ENCODE measurements at places on chromosomes 11 and 22.

GRCh38 chr22:50105208-50106100 is 15.6 kb downstream of the MOV10L1 start:
- no peak for DNase-seq

GRCh38 chr11:45394294-45395085 is 108.3 kb upstream of the SYT13 start:
- DNase-seq = no peak

- no peak for DNase-seq
Observed at GRCh38 chr22:46281866-46282678, 14.3 kb downstream of the TTC38 start.

DNA sequence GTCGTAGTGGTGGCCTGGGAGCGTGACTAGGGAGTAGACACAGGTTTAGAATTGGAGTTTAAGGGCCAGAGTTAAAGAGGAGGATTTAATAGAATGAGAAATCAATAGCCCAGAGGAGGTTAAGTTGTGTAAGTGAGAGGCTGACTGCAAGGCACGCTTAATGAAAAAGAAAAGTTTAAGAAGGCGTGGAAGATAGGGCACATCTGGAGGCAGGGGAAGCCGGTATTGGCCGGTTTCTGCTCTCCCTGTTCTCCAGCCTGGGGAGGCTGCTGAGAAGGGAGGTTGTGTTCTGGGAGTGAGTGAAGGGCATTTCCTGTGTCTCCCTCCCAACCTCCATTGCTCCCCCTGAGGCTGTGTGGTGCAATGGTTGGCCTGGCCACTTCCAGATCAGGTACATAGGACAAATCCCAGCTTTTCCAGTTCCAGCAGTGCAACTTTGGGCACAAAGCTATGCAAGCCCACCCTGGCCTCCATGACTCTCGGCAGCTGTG is 6.3 kb downstream of the GRIK4 start:
- no peak for DNase-seq

GRCh38 chr11:32905028-32905667 is 12.5 kb downstream of the QSER1 start:
- DNase-seq = no peak

DNA sequence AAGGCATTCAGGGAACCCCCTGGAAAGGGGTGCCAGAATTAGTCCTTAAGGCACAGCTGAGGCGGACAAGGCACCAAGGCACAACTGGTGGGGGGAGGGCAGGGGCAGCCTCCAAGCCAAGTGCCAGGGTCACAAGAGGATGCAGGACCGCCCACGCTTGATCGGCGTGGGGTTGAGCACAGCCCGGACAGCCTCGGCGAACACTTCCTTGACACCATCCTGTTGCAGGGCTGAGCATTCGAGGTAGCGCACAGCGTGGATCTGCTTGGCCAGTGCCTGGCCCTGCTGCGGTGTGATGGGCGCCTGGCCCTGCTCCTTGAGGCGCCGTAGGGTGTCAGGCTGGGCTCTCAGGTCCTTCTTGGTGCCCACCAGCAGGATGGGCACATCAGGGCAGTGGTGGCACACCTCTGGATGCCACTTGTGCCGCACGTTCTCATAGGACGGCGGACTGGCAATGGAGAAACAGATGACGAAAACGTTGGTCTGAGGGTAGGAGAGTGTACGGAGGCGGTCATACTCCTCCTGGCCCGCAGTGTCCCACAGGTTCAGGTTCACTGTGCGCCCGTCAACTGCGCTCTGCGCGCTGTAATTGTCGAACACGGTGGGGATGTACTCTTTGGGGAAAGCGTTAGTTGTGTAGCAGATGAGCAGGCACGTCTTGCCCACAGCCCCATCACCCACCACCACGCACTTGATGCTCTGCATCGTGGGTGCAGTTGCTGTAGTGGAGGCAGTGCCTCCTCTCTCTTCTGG is 13.1 kb downstream of the RHOG start:
- DNase-seq = no peak

GRCh38 chr11:45673441-45673840 is 8.0 kb upstream of the CHST1 start:
- DNase-seq = no peak

DNA sequence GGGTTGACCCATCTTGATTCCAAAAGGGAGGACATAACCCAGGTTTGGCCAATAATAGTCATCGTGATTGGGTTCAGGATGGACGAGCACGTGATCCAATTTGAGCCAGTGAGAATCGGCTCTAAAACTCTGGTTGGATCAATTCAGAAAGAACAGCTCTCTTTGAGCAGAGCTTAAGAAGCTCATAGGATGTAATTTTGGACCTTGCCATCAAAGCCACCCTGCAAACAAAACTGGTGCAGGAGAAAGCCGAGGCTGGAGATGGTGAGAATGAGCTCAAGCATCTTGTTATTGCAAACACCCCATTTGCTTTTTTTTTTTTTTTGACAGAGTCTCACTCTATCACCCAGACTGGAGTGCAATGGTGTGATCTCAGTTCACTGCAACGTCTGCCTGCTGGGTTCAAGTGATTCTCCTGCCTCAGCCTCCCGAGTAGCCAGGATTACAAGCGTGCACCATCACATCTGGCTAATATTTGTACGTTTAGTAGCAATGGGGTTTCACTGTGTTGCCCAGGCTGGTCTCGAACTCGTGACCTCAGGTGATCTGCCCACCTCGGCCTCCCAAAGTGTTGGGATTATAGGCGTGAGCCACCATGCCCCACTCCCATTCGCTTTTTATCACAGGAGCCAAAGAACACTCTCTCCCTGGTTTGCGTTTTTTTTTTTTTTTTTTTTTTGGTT is 13.8 kb upstream of the MIAT start:
- no peak for DNase-seq

GRCh38 chr11:133064152-133064877 is 468.0 kb downstream of the OPCML start:
- peak; percentile 92 for DNase-seq

DNA sequence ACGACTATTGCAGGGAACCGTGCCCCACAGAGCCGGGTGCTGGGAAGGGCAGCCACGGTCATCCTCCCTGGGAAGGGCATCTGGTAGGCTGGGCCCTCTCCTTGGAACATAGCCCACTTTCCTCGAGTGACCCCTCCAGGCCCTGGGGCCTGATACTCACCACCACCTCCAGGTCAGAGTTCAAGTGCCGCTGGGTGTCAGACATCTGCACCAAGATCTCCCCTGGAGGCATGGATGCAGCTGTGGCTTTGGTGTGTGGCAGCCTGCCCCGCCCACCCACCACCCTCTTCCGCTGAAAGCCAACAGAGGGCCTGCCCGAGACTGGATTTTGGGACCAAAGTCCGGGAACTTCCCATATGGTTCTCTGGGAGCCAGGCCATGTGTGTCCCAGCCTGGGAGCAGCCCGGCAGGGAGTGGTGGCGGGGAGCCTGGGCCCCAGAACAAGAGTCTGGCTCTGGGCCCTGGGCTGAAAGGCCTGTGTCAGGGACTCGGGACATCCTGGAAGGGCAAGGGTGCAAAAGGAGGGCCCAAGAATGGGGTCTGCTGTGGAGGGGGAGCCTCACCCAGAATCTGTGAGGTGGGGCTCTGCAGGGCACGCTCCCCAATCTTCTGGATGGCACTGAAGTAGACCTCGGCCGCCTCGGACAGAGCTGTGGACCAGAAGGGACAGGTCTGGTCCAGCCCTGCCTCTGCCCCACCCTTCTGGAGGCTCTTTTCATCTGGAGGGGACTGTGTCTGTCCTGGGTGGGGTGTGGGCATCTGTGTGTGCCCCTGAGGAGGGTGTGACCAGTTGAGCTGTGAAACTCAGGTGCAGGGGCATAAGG is 2.6 kb downstream of the BAIAP2L2 start:
- DNase-seq = no peak

- no peak for DNase-seq
Observed at GRCh38 chr11:86483940-86484794, 109.5 kb downstream of the CCDC81 start.

- DNase-seq = peak; percentile 66
Observed at GRCh38 chr11:16881074-16881709, 133.0 kb downstream of the PLEKHA7 start.

DNA sequence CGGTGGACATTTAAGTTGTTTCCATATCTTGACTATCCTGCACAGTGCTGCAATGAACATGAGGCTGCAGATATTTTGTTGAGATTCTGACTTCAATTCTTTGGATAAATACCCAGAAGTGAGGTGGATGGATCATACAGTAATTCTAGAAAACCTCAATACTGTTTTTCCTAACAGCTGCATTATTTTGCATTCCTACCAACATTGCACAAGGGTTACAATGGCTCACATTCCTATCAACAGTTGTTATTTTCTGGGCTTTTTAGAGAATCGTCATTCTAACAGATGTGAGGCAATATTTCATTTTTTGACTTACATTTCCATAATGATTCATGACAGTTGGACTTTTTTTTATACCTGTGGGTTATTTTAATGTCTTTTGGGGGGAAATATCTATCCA is 716.9 kb upstream of the ANO3 start:
- DNase-seq = no peak

- DNase-seq = peak; percentile 61
Observed at GRCh38 chr11:12092714-12093113, 17.7 kb upstream of the MICAL2 start.

DNA sequence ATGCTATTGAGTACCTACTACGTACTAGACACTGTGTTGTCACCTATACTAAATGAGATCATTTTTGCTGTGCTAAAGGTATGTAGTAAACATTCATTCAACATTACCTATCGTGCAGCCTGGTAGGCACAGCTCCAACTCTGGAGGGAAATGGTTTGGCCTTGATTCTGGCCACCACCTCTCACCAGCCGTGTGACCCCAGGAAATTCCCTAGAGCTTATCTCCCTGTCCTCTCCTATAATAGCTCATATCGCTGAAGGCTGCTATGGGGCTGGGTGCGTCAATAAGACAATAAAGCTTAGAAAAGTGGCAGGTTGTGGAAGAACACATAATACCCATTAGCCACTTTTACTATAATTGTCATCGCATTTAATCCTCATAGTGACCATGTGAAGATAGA is 107.5 kb downstream of the MYO18B start:
- DNase-seq = no peak

- no peak for DNase-seq
Observed at GRCh38 chr11:8426076-8426475, 162.4 kb upstream of the LMO1 start.

GRCh38 chr11:121421149-121421901 is 30.8 kb upstream of the SORL1 start:
- DNase-seq = no peak

- no peak for DNase-seq
Observed at GRCh38 chr11:93573184-93573583, 30.0 kb upstream of the SMCO4 start.

GRCh38 chr22:29199702-29200400 is 5.8 kb upstream of the EMID1 start:
- DNase-seq = no peak

Data from NCI-H1417 (cell line).